Activated CD4-positive, alpha-beta T cell treated with anti-CD3 and anti-CD28 coated beads, Interleukin-2, amount 10 ng/mL, durations not matched to agents 7 days and 5 days (primary cell): ENCODE measurements at places on chromosomes 4 and X. TPM values are rescaled to one million over a fixed set of nuclear protein-coding genes. Genes with fewer than 3 reads are reported as not detected.
A peak's percentile ranks its signal among the peaks of the same experiment; 100 is the strongest.

HMX1 gene
- not detected for total RNA-seq

- no peaks in the 10 kb centered on the region for H3K27me3 ChIP-seq
- DNase-seq, result no peak
- H3K4me1 ChIP-seq, result peaks cover 17% of the 10 kb centered on the region
- no peak overlapping the region for H3K27ac ChIP-seq
- H3K36me3 ChIP-seq, result peaks cover 44% of the 10 kb centered on the region
These were observed 34.7 kb downstream of the ADD1 start for GRCh38 chr4:2878346-2878745.

- DNase-seq, result no peak
- no peak overlapping the region for H3K27ac ChIP-seq
- H3K4me1 ChIP-seq, result peaks cover 2% of the 10 kb centered on the region
- no peak overlapping the region for H3K4me3 ChIP-seq
These were observed 21.2 kb downstream of the USP17L30 start for GRCh38 chr4:9384126-9384525.

DIPK2B gene
- total RNA-seq, result not detected

KCNIP4 gene
- total RNA-seq, result not detected

DNA sequence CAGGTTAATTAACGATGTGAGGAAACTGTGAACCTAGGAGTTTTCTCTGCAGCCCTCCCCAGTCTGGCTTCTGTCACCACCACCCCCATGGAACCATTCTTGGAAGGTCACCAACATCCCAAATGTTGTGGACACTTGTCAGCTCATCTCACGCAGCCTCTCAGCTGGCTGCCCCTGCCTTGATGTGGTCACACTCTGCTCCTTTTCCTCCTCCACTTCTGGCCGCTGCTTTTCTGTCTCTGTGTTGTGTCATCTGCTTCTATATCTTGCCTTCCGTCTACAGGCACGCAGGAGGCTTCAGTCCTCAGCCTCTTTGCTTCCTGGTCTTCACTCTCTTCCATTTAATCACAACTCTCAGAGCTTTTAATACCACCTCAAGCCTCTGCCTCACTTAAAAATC, 371.5 kb upstream of the SLIT2 start:
- no peaks in the 10 kb centered on the region for H3K27me3 ChIP-seq
- DNase-seq, result no peak
- no peak overlapping the region for H3K27ac ChIP-seq
- no peaks in the 10 kb centered on the region for H3K4me1 ChIP-seq

GRCh38 chr4:104630272-104630671, 135.6 kb upstream of the CXXC4 start:
- DNase-seq, result no peak
- H3K27me3 ChIP-seq, result no peaks in the 10 kb centered on the region
- no peaks in the 10 kb centered on the region for H3K36me3 ChIP-seq

DNA sequence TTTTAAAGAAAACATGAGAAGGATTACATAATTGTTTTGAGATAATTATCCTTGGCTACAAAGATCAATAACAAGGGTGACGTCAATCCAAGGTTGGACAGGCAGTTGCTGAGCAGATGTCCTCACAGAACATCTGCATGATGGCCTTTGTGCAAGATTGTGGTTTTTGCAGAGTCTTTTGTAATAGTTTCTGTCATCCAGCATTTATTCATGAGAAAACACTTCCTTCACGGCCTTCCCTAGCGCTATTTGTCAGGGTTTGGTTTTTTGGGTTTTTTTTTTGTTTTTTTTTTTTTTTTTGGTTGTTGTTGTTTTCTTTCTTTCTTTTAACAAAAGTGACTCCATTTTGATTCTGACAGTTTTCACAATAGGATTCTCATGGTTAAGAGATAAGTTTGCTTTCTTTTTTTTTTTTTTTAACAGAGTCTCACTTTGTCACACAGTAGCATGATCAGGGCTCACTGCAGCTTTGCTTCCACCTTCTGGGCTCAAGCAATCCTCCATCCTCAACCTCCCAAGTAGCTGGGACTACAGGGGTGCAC, 31.5 kb upstream of the ELF2 start:
- peaks cover 6% of the 10 kb centered on the region for H3K4me1 ChIP-seq
- no peak overlapping the region for H3K27ac ChIP-seq
- no peaks in the 10 kb centered on the region for H3K36me3 ChIP-seq
- peaks cover 4% of the 10 kb centered on the region for H3K27me3 ChIP-seq
- no peak for DNase-seq

- no peak overlapping the region for H3K4me3 ChIP-seq
- H3K4me1 ChIP-seq, result peaks cover 17% of the 10 kb centered on the region
- peaks cover 2% of the 10 kb centered on the region for H3K27me3 ChIP-seq
- no peak for DNase-seq
- peaks cover 12% of the 10 kb centered on the region for H3K36me3 ChIP-seq
- no peak overlapping the region for H3K27ac ChIP-seq
These were observed 56.2 kb upstream of the GPRIN3 start for GRCh38 chr4:89363786-89364185.

GRCh38 chrX:154661170-154661569, 7.8 kb upstream of the CTAG2 start:
- no peaks in the 10 kb centered on the region for H3K36me3 ChIP-seq
- peaks cover 6% of the 10 kb centered on the region for H3K27me3 ChIP-seq
- no peak for DNase-seq

DNA sequence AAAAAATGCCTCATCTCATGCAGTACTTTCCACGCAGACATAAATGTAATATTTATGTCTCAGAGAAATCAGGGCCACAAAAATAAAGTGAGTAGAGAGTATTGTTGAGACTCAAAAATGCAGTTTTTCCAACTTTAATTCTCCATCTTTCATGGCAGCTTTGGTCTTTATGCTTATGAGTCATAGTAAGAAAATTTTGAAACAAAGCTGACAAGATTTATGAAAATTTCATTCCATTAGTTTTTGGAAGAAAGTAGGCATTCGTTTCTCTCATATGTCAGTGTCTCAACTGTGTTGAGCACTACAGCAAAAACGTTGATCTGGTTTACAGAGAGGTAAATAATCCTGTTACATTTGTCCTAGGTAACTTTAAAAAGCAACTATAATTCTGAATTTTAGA, 656.8 kb downstream of the IQCM start:
- no peak overlapping the region for H3K4me3 ChIP-seq
- no peaks in the 10 kb centered on the region for H3K27me3 ChIP-seq
- no peak for DNase-seq
- no peaks in the 10 kb centered on the region for H3K4me1 ChIP-seq

DNA sequence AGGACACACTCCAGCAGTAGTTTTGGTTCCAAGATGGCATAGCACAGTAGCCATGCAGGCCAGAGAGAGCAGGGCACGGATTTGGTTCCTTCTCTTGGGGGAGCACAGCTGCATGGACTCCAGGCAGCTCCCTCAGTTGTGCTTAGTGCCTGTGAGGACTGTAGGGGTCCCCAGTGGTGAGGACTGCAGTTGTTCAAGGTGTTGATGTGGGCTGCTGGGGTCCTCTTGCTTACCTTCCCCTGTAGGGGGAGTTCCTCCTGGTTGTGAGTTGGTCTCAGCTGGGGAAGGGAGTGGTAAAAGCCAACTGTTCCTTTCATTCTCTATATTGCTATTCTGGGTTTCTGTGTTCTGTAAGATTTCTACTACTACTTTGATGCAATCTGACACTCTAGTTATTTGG, 606.5 kb downstream of the MAGEB5 start:
- H3K4me1 ChIP-seq, result no peaks in the 10 kb centered on the region
- DNase-seq, result no peak
- no peaks in the 10 kb centered on the region for H3K36me3 ChIP-seq
- H3K4me3 ChIP-seq, result no peak overlapping the region
- H3K27me3 ChIP-seq, result no peaks in the 10 kb centered on the region

DNA sequence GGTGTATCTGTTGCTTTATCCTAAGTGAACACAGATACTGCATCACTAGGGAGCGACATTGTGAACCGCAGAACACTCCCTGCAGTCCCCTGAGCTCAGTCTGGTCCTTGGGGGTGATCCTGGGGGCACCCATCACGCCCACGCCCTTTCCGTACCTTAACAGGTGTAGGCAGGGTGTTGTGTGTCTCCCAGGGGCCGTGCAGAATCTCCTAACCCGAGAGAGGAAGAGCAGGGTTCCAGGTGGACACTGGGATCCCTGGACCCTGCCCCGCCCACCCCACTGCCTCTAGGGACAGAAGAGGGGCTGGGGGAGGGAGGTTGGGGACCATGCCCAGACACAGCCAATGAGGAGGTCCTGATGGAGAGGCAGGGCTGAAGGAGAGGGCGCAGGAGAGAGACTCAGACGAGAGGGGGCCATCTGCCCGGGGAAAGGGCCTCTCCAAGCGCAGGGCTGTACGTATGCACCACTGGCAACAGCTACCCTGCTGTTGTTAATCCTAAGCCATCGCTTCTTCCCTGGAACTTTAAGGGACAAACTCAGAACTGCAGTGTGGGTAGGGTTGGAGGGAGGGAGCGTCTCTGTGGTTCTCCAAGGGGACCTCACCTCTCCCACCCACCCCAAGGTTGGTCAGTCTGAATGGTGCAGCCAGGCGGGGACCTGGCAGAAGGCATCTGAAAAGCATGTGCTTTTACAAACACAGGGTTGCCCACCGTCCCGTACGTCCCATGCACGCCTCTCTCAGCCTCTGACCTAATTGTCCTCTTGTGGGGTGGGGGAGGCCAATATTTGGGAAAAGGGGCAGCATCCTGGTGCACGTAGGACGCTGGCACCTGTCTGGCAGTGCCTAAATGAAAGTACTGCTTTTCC, 2.5 kb downstream of the P2RY8 start:
- H3K36me3 ChIP-seq, result peaks cover 28% of the 10 kb centered on the region
- H3K27me3 ChIP-seq, result no peaks in the 10 kb centered on the region
- H3K4me3 ChIP-seq, result peak overlapping the region; percentile 89
- peak; percentile 54 for DNase-seq
- H3K27ac ChIP-seq, result peak overlapping the region; percentile 98

ARHGEF38 gene
- not detected for total RNA-seq

SUPT20HL2 gene
- total RNA-seq, result not detected

DNA sequence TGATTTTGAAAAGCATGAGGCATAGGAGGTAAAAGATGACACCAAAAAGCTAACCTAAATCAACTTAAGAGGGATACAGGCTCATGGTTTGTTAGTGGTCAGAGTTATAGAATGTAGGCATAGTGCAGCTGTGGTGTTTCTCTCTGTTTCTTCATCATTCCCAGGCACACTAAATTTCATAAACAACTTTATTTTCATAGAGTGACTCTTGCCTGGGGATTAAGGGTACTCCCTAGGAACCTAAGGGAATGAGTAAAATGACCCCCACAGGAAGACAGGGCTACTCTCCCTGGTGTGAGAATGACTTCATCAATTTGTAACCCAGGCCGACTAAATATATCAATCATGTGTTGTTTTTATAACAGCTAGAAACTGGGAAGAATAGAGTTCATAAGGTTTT, 11.1 kb downstream of the FABP2 start:
- no peak overlapping the region for H3K27ac ChIP-seq
- H3K27me3 ChIP-seq, result peaks cover 35% of the 10 kb centered on the region
- no peaks in the 10 kb centered on the region for H3K36me3 ChIP-seq
- no peak overlapping the region for H3K4me3 ChIP-seq
- no peak for DNase-seq

- no peaks in the 10 kb centered on the region for H3K27me3 ChIP-seq
- no peak overlapping the region for H3K4me3 ChIP-seq
- peaks cover 9% of the 10 kb centered on the region for H3K36me3 ChIP-seq
- no peak for DNase-seq
- H3K4me1 ChIP-seq, result peaks cover 4% of the 10 kb centered on the region
These were observed 31.3 kb upstream of the ANAPC4 start for GRCh38 chr4:25345744-25346143.
